B cell (primary cell): ENCODE measurements at places on chromosomes 3 and 15.
A peak's percentile ranks its signal among the peaks of the same experiment; 100 is the strongest.

- H3K4me3 ChIP-seq: no peak overlapping the region
- H3K27ac ChIP-seq: no peak overlapping the region
- no peaks in the 10 kb centered on the region for H3K27me3 ChIP-seq
These were observed 140.2 kb upstream of the SKOR1 start for GRCh38 chr15:67685008-67685599.

DNA sequence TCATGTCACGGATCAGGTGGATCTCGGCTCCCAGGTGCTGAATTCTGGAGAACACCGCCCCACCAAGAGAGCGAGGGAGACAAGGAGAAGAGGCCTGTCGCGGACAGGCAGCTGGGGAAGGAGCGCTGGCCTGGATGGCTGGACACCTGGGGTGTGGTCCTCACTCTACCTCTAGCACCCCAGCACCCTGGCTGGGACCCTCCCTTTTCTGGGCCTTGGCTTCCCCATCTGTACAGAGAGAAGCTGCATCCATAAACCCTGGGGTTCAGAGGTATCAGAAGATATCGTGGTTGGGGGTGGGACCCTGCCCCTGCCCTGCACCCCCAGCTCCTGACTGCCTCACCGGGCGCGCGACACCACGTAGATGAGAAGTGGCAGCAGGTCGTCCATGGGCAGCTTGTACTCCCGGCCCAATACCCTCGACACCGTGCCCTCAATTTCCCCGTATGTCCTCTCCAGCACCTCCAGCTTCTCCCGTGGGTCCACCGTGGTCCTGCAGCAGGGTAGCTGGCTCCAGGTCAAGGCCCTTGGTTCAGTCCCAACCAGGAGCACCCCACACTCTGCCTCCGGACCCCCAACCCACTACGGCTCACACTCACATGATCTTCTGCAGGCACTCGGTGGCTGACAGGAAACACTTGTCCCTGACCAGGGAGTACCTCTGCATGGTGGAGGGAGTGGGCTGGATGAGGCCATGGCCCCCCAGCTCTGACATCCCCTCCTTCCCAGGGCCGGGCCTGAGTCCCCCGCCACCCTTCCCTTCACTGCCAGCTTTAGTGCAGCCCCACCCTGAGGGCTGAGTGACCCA lies 21.7 kb downstream of the ALS2CL start:
- no peak for DNase-seq
- no peaks in the 10 kb centered on the region for H3K27me3 ChIP-seq
- no peaks in the 10 kb centered on the region for H3K4me1 ChIP-seq
- H3K27ac ChIP-seq: no peak overlapping the region

DNA sequence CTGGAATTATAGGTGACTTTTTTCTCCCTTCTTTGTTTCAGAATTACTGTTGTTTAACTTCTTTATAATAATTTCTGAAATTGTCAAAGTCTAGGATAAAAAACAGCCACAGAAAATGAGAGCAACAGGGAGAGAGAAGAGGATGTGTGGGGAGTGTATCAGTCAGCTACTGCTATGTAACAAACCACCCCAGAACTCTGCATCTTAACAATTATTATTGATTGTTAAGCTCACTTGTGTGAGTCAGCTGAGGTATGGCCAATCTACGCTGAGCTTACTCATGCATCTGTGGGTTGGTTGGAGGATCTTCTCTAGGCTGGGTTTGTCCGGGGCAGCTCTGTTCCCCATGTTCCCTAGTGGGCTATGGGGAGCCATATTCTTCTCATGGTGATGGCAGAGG lies 43.7 kb upstream of the CDV3 start:
- no peaks in the 10 kb centered on the region for H3K36me3 ChIP-seq
- H3K4me1 ChIP-seq: no peaks in the 10 kb centered on the region
- no peaks in the 10 kb centered on the region for H3K27me3 ChIP-seq
- H3K27ac ChIP-seq: no peak overlapping the region
- H3K4me3 ChIP-seq: no peak overlapping the region

- DNase-seq: peak; percentile 73
- H3K4me3 ChIP-seq: peak overlapping the region; percentile 35
- peak overlapping the region; percentile 34 for H3K27ac ChIP-seq
- H3K27me3 ChIP-seq: no peaks in the 10 kb centered on the region
- H3K36me3 ChIP-seq: no peaks in the 10 kb centered on the region
- H3K4me1 ChIP-seq: peaks cover 13% of the 10 kb centered on the region
These were observed 17.2 kb downstream of the TNFAIP8L3 start for GRCh38 chr15:51077221-51078153.

DNA sequence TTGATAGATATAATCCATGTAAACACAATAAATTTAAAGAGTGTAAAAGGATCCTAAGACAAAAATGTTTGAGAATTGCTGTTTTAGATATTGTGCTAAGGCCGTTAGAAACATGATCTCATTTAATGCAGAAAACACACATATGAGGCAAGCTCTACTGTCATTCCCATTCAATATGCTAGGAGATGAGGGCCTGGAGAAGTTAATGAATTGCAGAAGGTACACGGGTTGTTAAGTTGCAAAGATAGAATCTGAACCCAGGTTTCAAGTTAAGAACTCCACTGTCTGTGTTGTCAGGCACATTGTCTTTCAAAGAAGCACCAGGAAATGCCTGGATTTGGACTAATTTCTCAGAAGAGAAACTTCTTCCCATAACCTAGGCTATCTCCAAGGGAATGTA lies 65.1 kb upstream of the SAMMSON start:
- DNase-seq: no peak
- H3K4me1 ChIP-seq: no peaks in the 10 kb centered on the region
- H3K27me3 ChIP-seq: no peaks in the 10 kb centered on the region
- no peaks in the 10 kb centered on the region for H3K36me3 ChIP-seq
- no peak overlapping the region for H3K27ac ChIP-seq

DNA sequence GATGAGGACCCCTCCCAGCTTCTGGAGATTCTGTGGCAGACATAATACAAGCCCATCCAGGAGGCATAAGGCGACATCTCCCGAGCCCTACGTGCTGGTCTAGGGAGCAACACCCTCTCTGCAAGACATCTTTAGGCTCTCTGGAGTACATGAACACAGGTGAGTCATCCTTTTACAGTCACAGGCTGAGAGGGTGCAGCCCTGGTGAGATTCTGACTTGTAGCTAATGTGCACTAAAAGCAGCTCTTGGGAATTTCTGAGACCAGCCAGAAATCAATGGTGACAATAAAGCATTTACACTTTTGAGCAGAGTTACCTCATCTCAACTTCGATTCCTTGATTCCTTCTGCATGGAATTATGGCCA lies 131.1 kb downstream of the XXYLT1 start:
- no peaks in the 10 kb centered on the region for H3K36me3 ChIP-seq
- H3K4me1 ChIP-seq: peaks cover 14% of the 10 kb centered on the region
- no peak overlapping the region for H3K27ac ChIP-seq
- DNase-seq: no peak
- H3K4me3 ChIP-seq: no peak overlapping the region

DNA sequence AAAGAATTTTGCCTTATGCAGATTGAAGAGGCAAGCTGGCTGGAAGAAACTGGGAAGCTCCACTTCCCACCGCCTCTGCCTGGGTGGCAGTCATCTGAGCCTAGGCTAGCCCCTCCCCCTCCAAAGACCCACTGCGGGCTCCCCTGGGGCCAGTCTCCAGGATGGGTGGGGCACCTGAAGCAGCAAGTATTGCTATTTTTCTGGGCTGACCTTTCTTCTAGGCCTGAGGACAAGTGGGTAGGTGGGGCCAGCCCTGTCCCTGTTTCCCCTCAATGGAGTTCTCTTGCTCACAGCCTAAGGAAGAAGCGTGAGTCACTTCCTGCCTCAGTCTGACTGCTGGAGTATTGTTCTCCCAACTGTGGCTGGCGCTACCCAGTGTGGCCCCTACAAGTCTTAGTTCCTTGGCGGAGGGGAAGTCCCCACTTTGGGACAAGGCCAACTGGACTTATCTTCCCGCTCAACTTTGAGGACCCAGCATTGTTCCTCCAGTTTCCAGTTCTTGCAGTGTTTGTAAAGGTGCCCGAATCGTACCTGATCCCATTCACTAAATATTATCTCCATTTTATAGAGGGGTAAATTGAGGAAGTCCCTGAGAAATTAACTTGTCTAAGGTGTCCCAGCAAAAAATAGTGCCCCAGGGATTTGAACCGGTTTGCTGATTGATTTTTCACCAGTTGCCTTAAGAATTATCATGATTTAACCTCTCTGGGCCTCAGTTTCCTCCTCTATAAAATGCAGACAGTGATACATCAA lies 1.4 kb downstream of the FURIN start:
- H3K27me3 ChIP-seq: no peaks in the 10 kb centered on the region
- H3K4me3 ChIP-seq: no peak overlapping the region
- no peaks in the 10 kb centered on the region for H3K36me3 ChIP-seq
- H3K27ac ChIP-seq: peak overlapping the region; percentile 32

- no peak overlapping the region for H3K4me3 ChIP-seq
- H3K27ac ChIP-seq: no peak overlapping the region
- no peaks in the 10 kb centered on the region for H3K36me3 ChIP-seq
- no peaks in the 10 kb centered on the region for H3K4me1 ChIP-seq
- no peaks in the 10 kb centered on the region for H3K27me3 ChIP-seq
- no peak for DNase-seq
These were observed 773.4 kb downstream of the ROBO1 start for GRCh38 chr3:78994174-78995027.

DNA sequence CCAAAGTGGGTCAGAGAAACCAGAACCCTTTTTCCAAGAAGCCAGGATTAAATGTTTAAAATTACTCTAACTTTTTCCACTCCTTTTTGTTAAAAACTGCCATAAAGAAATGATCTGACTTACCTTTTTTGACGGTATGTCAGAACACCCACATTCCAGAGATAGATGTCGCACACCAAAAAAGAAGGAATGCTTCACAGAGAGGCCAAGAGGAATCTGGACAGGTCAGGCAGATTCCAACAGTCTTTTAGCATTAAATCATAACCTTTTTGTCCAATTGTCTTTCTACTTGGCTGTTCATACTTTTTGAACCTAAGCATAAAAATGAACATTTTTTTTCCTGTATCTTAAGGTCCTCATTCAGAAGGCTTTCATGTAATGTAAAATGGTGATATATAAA lies 846.9 kb downstream of the NSUN3 start:
- no peak for DNase-seq
- H3K27ac ChIP-seq: no peak overlapping the region
- no peak overlapping the region for H3K4me3 ChIP-seq
- no peaks in the 10 kb centered on the region for H3K27me3 ChIP-seq

DNA sequence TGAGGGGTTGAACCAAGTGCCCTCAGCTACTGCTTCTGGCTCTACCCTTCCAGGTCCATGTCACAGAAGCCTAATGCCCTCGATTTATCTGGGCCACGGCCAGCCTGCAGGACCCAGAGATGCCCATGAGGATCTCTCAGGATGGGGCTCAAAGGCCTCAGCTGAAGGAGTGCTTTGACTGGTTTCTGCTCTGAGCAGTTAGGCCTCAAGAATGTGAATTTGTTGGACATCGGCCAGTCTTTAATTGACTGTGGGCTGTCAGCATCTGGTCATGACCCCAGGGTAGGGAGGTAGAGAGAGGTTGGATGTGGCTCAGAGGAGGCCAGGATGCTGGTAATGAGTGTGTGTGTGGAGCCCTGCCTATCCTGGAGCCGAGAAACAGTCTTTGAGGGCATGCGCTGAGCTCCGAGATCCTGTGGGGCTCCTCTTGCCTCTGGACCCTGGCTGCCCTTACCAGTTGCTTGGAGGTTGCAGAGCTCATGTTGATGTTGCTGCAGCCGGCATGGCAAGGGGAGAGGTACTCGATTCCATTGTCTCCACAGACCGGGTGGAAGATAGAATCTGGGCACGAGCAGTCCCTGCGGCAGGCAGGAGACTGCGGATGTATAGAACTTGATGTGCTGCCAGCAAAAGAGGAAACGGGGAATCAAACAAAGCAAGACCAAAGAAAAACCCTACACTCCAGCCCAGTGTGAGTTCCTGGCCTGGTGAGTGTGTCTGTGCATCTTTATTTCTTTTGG lies 49.1 kb upstream of the RAB6B start:
- H3K4me1 ChIP-seq: no peaks in the 10 kb centered on the region
- H3K27ac ChIP-seq: no peak overlapping the region
- no peak overlapping the region for H3K4me3 ChIP-seq

DNA sequence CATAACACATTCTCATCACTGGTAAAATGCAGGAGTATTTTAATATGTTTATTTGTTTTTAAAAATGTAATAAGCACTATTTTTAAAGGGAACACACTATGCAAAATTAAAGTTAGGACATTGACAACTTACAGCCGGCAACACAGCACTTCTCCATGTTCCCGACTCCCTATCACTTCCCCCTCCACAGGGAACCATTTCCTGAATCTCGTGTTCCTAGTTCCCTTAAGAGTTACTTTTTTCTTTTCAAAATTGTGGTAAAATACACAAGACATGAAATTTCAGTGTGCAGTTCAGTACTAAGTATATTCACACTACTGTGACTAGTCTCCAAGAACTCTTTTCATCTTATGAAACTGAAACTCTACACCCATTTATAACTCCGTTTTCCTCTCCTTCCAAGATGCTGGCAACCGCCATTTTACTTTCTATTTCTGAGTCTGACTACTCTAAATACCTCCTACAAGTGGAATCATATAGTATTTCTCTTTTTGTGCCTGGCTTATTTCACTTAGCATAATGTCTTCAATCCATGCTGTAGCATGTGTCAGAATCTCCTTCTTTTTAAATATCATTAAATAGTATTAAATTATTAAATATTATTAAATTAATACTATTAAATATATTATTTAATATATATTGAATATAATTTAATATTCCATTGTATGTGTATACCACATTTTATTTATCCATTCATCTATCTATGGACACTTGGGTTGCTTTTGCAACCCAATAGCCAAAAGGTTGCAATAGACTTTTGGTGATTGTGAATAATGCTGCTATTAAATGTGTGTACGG lies 25.9 kb upstream of the UBE2Q2 start:
- H3K36me3 ChIP-seq: no peaks in the 10 kb centered on the region
- no peak overlapping the region for H3K27ac ChIP-seq
- H3K4me3 ChIP-seq: no peak overlapping the region
- H3K27me3 ChIP-seq: no peaks in the 10 kb centered on the region
- no peaks in the 10 kb centered on the region for H3K4me1 ChIP-seq

- no peaks in the 10 kb centered on the region for H3K27me3 ChIP-seq
- DNase-seq: no peak
- no peak overlapping the region for H3K4me3 ChIP-seq
- peaks cover 13% of the 10 kb centered on the region for H3K4me1 ChIP-seq
These were observed 18.7 kb downstream of the TNFAIP8L3 start for GRCh38 chr15:51075826-51076523.

DNA sequence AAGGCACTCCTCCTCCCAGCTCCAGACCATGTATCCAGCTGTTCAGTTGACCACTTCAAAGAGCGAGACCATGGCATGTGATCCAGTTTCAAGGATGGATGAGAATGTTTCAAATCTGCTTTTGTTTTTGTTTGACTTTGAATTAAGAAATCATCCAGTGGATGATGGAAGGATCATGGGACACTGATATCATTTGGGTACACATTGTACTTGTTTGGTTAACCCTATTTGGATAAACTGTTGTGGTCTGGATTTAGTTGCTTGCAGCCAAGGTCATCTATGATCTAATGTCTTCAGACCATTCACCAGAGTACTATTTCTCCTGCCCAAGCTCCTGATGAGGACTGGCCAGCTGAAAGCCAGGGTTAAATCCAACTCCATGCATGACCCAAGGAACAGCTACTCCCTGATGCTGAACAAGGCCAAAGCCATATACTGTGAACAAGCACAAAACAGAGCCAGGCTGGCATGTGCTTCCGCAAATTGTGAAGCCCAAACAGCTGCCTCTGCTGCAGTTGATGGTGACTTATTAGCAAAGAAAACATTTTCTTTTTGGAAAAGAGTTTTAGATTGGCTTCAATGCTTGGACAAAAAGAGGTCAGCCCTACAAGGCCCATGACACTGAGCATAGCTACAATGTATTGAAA lies 5.2 kb upstream of the ADAMTS17 start:
- DNase-seq: no peak
- H3K27me3 ChIP-seq: peaks cover 32% of the 10 kb centered on the region
- peaks cover 11% of the 10 kb centered on the region for H3K4me1 ChIP-seq
- H3K27ac ChIP-seq: no peak overlapping the region
- H3K36me3 ChIP-seq: no peaks in the 10 kb centered on the region
